DMS 273 treated with DMSO at 0.1 percent for 48 hours (cell line): ENCODE measurements at places on chromosomes 4 and X.

DNA sequence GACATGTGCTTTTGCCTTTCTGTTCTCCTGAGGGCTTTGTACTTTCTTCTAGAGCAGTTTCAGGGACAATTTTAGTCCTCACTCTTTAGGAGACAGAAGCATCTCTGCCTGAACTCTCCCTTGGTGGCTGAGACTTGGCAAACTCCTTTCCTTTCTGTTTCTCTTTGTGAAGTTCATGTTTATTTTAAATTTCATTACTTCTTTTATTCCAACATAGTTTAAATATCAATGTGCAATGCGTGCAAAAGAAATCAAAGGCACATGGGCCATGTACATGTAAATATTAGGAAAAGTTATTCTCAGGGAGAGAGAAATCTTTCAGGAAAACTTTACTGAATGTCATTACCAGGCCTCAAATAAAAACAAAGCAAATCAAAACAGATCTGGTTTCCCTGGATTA, 177.6 kb downstream of the RNF150 start:
- DNase-seq, result no peak

GRCh38 chrX:118507766-118508165, 12.2 kb downstream of the DOCK11 start:
- no peak for DNase-seq

DNA sequence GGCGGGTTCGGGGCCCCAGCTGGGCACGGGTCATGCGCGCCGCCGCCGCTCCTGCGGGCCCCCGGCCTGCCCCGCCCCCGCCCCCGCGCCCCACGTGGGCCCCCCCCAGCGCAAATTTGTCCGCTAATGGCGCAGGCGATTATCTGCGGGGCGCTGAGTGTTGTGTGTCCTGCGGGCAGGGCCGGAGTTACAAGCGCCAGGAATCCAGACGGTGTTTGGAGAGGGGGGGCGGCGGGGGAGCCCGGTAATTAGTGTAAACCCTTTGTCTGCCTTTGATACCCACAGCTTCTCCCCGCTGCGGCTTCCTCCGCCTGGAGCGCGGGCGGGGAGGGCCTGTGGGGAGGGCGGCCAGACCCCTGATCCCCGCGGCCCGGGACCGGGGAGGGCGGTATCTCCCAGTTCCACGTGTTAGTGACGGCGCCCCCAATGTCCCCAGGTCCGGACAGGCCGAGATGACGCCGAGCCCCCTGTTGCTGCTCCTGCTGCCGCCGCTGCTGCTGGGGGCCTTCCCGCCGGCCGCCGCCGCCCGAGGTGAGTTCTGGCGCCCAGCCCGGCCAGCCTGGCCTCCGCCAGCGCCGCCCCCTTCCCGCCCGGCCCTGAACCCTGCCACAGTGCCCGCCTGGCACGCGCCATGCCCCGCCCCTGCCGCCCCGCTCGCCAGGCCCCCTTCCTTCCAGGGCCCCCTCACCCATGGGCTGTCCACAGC, 761 bp downstream of the FGFRL1 start:
- DNase-seq, result peak; percentile 40

DNA sequence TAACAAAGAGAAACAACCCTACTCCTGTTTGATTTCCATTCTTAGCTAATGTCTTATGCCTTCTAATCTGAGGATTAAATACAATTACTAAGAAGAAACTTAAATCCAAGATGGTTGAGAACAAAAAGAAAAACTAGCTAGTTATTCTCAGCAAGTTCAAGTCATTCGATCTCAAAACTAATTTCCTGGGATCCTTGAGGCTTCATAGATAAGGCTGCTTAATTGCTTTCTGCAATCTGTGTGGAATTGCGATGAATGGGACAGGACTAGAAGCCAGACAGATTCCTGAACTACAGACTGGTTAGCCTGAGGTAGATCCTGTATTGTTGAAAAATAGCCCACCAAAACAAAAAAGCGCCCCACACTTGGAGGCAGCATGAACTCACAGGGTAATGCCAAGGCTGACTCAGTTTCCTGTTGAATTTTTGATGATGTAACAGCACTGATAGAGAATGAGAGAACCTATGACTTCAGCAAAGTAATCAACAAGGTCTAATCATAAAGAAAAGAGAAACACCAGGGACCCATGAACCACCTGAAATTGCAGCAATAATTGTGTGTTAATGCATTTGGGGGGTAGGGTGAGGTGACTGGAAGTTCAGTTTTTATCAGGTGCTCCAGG, 33.9 kb downstream of the KLHL15 start:
- DNase-seq, result no peak

DNA sequence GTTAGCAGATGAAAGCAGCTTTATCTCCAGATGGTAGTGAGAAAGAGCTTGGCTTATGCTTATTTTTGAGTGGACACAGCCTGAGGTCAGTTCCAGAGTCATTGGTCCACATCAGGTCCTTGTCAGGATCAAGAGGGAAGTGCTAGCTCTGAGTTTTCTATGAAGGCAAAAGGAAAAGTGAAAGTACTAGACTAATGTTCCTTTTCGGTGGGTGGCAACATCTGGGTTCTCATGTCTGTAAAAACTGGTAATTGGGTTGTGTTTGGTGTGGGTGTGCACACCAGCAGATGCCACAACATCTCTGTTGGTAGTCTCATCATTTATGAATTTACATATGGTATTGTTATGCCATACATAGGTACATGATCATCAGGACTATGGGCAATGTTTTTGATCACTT, 210.5 kb downstream of the PWWP3B start:
- DNase-seq, result no peak

GRCh38 chrX:54415534-54416350, 24.5 kb upstream of the TSR2 start:
- no peak for DNase-seq

- DNase-seq, result no peak
These were observed 23.6 kb downstream of the KIF4A start for GRCh38 chrX:70313503-70313902.

DNA sequence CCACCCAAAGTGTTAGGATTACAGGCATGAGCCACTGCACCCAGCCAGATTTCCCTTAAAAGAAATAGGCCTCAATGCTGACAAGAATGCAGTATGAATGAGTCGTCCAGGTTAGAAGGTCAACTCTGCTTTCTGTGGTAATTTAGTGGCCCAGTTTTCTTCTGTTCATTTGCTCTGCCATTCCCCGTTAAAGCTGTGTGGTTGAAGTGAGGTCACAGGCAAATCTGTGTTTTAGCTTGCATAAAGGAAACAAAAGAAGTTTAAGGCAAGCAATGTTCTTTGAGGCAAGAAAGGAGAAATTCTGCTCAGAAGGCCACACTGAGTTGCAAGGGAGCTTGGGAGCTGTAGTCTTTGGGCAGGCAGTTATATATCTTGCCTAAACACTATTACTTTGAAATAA, 176.8 kb downstream of the LARP7 start:
- no peak for DNase-seq

- no peak for DNase-seq
These were observed at the start of gene CDX4 for GRCh38 chrX:73446831-73447230. CDX4 (plus strand) TSS chrX:73447053; CDS start chrX:73447254, 201 bp downstream.
